ENCODE measurements at places on chromosomes 2 and 18.

DNA sequence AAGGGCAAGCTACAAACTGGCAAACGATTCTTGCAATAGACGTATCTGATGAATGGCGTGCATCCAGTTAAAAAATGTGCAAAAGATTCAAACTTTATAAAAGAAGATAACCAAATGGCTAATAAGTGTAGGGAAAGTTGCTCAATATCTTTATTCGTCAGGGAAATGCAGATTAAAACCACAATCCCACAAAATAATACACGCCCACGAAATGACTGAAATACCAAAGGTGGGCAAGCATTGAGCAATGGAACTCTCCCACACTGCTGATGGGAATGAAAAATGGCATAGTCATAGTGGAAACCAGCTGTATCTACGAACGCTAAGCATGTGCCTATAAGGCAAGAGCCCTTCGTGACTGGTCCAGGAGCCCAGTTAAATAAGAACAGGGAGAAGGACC is 168.6 kb upstream of the SIX2 start:
- DNase-seq: no peak

DNA sequence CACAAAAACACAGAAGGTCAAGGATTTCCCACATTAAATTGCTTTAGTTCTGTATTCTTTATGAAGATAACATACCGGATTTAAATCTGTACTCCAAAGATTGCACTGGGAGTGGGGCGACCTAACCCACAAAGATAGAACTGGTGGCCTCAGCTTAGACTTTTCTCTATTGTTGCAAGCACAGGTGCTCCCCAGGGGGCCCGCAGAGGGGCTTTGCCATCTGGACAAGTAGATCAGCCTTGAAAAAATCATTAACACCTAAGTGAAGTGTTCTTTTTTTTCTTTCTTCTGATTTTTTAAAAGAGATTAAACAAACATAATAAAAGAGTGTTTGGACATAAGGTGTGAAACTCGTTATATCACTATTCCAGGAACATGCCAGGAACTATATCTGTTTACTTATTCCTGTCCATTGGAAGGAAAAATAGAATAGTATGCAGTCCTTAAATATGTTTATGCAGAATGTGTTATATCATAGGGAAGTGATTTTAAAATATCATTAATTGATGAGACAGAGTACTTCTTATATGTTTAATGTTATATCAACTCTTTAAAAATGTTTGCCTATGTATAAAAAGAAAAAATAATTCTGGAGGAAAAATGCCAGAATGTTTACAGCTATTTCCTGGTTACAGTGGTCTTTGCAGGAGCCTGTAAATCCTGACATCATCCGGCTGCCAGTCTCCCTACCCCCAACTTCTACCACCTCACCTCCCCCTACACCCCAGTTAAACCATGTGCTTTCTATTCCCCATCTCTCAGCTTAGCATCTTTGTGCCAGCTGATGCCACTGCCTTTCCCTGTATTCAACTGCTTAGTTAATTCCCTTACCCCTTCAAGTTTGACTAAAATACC is 679.2 kb downstream of the CNTNAP5 start:
- no peak for DNase-seq

DNA sequence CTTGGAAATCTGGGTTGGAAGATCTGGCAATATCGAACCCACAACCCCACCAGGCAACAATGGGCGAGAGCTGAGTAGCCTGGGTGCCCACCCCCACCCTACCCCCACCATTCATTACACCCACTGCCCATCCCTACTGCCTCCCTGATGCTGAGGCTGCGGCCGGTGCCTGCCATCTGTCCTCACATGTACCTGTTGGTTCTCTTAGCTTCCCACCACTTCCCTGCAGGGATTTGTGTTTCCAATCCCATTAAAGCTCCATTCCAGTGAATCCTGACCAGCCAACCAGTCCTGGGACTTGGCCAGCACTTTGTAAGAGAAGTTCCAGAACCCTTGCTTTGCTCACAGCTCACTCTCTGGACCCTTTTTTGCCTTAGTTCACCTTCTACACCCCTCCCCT is 163.0 kb upstream of the SH3BP4 start:
- no peak for DNase-seq

GRCh38 chr2:75326645-75327044 is 127.3 kb upstream of the TACR1 start:
- DNase-seq: no peak

DNA sequence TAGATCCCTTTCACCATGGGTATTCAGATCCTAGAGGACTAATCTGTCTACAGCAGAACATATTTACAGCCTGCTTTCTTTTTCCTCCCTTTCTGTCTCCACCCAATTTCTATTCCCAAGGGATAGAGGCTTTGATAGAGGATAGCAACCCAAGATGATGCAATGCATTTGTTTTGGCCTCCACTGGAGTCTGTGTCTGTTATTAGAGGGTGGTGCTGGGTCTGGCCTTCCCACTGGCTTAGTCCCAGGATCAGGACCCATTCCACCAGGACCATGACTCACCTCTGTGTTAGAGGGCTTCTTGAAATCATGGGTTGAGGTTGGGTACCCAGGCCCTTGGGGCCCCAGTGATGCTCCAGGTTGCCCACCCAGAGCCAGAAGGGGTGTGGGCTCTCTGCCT is 239.7 kb upstream of the TNP1 start:
- no peak for DNase-seq

- no peak for DNase-seq
These were observed 71.4 kb upstream of the TMEM87B start for GRCh38 chr2:111983478-111984212.

GRCh38 chr2:159227467-159227866 is 59.0 kb downstream of the WDSUB1 start:
- peak; percentile 63 for DNase-seq

DNA sequence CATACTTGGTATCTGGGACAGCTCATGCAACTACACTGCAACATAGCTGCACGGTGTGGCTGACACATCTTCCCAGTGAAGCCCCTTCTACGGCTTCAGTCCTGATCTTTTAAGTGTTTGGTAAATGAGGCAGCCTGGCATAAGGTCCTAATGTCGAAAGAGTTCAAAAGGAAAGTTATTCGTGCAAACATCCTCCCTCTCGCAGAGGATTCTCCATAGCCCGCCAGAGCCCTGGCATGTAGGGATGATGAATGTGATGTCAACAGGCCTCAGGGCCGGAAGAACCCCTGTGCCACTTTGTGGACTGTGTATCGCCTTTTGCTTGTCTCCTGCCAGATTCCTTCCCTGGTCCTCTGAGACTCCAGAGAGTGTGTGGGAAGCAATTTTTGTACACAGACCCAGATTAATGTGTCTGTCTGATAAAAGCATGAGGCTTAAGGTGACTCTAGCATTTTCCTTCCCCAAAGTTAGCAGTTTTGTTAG is 88.5 kb downstream of the SOCS6 start:
- no peak for DNase-seq

GRCh38 chr2:197445746-197446145 is 7.6 kb upstream of the COQ10B start:
- no peak for DNase-seq

- DNase-seq: no peak
These were observed 18.6 kb downstream of the DDX18 start for GRCh38 chr2:117832905-117833613.

DNA sequence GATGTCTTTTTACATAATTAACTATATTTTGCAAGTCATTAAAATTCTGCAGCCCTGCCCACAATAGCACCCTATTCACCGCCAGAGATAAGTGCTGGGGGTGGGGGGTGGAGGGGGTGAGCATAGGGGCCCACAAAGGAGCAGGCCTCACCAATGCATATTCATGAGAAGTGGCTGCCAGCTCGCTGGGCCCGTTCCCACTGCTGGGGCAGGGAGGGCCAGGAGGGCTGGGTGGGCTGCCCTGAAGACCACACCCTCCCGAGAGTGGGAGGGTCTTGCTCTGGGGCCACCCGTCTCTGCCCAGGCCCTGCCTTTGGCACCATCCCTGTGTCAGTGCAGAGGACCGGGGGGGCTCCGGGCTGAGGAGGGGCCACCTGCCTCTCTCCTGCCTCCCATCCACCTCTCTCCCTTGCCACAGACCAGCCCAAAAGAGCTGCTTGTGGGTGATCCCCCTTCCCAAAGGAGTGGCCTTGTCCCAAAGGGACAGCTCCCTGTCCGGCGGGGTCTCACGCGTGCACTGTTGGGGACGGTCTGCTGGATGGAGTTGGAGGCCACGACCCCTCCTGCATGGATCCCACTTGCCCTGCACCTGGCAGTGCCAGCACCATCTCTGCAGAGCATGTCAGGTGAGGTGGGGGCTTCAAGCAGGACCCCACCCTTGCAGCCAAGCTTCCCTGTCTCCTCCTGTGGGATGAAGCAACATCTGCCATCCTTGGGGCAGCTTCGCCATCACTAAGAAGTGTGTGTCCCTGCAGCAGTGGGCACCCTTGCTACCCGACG is 138.8 kb upstream of the GPC1 start:
- no peak for DNase-seq

DNA sequence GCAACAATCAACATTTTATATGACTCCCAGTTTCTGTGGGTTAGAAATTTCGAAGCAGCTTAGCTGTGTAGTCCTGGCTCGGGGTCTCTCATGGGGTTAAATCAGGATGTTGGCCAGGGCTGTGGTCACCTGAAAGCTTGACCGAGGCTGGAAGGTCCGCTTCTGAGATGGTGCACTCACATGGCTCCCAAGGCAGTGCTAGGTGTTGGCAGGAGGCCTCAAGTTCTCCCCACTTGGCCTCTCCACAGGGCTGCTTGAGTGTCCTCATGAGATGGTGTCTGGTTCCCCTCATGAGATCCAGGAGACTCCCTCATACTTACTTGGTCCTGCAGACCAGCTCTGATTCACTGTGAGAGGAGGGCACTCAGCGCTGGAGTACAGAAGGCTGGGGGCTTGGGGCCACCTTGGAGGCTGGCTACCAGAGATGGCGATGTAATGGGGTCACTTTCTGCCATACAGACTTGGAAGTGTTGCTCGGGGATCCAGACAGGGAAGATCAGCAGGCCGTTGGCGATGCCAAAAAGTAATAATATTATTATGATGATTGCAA is 98.8 kb downstream of the INHBB start:
- no peak for DNase-seq

DNA sequence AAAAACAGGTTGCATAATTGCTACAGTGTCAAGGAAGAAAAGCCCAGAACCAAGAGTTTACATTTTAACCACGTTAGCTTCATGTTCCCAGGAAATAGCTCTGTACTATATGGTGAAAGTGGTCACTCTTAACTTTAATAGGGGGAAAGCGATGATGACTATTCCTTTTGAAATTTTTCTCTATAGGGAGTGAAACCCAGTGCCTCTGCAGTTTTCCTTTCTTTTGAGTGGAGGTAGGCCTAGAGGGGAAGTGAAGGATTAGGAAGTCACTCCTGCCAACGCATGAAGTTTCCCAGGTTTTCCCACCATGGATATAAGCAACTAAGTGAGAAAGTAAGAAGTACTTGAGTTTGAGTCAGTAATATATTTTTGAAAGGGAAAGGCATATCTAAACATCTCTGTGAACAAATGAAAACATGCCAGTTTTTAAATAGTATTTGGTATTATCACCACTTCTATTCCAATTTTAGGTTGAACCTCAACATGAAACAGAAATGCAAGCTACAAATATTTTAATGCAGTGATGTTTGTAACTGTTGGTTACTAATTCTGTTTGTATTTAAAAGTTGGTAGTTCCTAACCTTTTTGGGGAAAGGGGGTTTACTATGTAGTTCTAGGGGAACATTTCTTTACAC is 91.9 kb downstream of the VRK2 start:
- DNase-seq: no peak

All from immature natural killer cell (primary cell).